ENCODE measurements at places on chromosomes 1 and 21. TPM values are rescaled to one million over a fixed set of nuclear protein-coding genes. Genes with fewer than 3 reads are reported as not detected.

EPHB2 gene
- polyA plus RNA-seq: 3.9 TPM

PTGFRN gene
- polyA plus RNA-seq: 15.4 TPM

SPRR2G gene
- polyA plus RNA-seq: not detected

FCGR2B gene
- polyA plus RNA-seq: 2.6 TPM

CRABP2 gene
- polyA plus RNA-seq: 31.3 TPM
